T-helper 2 cell treated with Interferon-gamma antibody and Interleukin-4, amounts not matched to agents 100 ng/mL and 5 ng/mL, for 36 hours (primary cell): ENCODE measurements at places on chromosomes 4 and X. TPM values are rescaled to one million over a fixed set of nuclear protein-coding genes. Genes with fewer than 3 reads are reported as not detected.

Gene TRO
- 0.64 and 1.2 TPM in 2 replicates for total RNA-seq

Gene FBXL5
- 34.8 and 37.3 TPM in 2 replicates for total RNA-seq

Gene MYOZ2
- not detected in 2 replicates for total RNA-seq

Gene HERC3
- 32.3 and 32.7 TPM in 2 replicates for total RNA-seq

Gene GPRASP2
- 0.25 and 0.30 TPM in 2 replicates for total RNA-seq

Gene LRRC66
- total RNA-seq: 0.11 and 0.20 TPM in 2 replicates

Gene TCP11X2
- total RNA-seq: not detected in 2 replicates

Gene SPP1
- total RNA-seq: 4.3 and 5.4 TPM in 2 replicates

Gene IL3RA
- total RNA-seq: 18.1 and 18.4 TPM in 2 replicates

Gene ADGRG4
- total RNA-seq: not detected in 2 replicates

Gene USP27X
- total RNA-seq: 1.3 TPM in 2 replicates

Gene LANCL3
- 0.25 and 0.34 TPM in 2 replicates for total RNA-seq

Gene ZCCHC18
- total RNA-seq: 0.20 and 0.48 TPM in 2 replicates
